ENCODE measurements at places on chromosomes 5 and 9. TPM values are rescaled to one million over a fixed set of nuclear protein-coding genes. Genes with fewer than 3 reads are reported as not detected.

- no peak for DNase-seq
Measured at GRCh38 chr5:55911784-55912653, 60.9 kb downstream of the IL31RA start.

- DNase-seq, result no peak
Measured at GRCh38 chr9:92650296-92650695, 19.6 kb downstream of the IPPK start.

The NIPAL4 gene
- 0.30 TPM for total RNA-seq

- no peak for DNase-seq
Measured at GRCh38 chr9:15725953-15726352, 173.1 kb downstream of the CCDC171 start.

The POLR3G gene
- 2.5 TPM for total RNA-seq

The SLC6A19 gene
- total RNA-seq, result not detected

DNA sequence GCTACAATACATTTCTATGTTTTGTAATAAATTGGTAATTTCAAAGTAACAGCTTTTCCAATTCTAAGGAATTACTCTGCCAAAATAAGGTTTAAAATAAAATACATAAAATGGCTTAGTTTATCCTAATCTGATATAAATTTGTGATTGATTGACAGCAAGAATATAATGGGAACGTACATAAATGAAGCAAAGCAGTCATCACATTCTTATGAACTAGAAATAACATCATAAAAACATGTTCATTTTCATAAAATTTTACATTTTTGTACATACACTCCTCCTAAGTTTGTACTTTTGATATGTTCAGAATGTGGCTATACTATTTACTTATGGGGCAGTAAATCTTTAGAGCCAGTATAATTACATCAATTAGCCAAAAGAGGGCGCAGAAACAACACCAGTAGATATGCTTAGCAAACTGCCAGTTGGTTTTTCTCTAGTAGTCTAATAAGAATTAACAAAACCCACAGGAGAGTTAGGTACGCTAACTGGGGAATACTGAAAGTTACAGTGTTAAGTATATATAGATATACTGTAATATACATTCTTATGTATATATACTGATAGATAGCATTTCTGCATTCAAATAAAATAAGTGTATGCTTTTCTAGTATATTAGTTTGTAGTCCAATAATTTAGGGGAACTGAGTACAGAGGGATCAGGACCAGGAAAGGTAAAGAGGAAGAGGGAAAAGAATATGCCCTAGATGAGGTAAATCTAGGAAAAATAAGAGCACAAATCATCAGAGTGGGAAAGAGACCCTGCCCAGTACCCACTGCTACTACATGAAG is 76.8 kb downstream of the ZDHHC21 start:
- DNase-seq, result no peak

DNA sequence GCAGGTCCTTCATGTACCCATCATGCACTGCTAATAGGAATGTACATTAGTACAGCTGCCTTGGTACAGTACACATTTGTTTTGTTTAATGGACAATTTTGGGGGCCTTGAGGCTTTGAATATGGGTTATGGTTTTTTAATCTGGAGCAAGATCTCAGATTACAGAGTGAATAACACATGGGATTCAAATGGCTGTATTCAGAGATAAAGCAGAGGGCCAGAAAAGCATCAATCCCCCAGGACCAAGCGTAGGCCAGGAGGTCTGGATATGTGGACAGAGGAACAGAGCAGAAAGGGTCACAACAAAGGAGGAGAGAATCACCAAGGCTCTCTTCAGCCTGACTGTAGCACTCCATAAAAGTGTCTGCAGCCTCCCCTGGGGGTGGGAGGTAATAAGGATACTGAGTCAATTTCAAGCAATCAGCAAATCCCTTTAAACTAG is 47.7 kb upstream of the STK32A start:
- no peak for DNase-seq

DNA sequence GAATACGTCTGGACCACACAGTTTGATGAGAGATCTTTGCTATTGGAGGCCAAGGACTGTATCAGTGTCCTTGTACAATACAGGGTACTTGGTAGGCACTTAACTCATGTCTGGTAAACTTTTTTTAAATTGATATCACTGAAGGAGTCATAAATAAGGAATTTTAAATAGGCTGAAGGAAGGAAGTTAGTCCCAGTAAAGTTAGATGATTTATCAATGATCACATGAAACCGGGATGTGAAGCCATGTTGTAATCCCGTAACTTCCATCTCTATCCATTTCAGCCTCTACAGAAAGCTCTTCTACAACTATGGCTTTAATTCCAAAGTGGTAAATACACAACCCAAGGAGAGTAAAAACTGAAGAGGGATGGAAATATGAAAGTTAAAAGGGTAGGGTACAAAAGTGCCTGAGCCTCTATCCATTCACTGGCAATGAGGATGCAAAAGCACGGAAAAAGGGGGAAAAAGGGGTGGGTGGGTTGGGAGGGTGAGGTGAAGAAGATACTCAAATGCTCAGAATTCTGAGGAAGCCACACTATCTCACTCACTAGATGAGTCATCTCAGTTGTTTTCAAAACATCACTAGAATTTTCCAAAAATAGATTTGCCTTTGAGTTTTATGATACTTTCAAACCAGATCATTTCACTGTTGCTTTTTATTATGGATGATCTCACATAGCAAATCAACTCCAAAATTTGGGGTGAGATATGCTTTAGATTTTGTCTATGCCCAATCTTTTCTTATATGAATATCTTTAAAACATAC is 1053.5 kb downstream of the NR2F1-AS1 start:
- no peak for DNase-seq

DNA sequence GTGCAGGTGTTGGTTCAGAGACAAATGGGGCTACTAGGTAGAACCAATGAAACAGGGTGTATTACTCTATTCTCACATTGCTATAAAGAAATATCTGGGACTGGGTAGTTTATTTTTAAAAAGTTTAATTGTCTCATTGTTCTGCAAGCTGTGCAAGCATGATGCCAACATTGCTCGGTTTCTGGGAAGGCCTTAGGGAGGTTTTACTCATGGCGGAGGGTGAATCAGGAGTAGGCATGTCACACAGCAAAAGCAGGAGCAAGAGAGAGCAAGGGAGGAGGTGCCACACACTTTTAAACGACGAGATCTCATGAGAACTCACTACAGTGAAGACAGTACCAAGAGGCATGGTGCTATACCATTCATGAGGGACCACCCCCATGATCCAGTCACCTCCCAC is 134.6 kb downstream of the PIK3R1 start:
- no peak for DNase-seq

The PITX1 gene
- 0.23 TPM for total RNA-seq

DNA sequence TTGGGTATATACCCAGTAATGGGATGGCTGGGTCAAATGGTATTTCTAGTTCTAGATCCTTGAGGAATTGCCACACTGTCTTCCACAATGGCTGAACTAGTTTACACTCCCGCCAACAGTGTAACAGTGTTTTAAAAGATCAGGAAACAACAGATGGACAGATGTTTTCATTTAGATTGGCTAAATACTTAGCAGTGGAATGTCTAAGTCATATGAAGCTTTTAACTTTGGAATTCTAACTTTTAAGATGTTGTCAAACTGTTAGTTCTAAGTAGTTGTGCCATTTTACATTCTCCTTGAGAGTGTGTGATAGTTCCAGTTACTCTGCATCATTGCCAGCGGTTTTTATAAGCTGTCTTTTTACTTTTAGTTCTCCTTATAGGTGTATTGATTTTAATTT is 688.8 kb downstream of the SEMA5A start:
- no peak for DNase-seq

The ADRA1B gene
- 5.3 TPM for total RNA-seq

The TAF11L10 gene
- not detected for total RNA-seq

The DMGDH gene
- 1.3 TPM for total RNA-seq

- DNase-seq, result no peak
Measured at GRCh38 chr9:82196622-82197441, 208.3 kb downstream of the SPATA31D1 start.

DNA sequence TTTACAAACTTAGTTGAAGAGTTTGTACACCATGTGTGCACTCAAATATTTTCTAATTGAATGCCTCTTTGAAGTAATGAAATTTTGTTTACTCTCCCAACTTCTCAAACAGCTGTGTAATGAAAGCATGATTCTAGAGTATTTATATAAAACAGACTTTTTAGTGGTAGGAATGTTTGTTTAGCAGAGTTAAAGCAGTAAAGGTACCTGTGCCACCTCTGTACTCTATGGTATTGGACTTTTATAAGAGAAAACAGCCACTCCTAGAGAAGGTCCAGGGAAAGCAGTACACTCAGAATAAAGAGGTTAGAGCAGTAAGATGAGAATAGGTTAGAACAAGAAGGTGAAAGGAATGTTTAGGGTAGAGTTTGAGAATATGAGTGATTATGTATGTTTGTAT is 163.1 kb downstream of the CHSY3 start:
- DNase-seq, result no peak

GRCh38 chr5:74063821-74064220 is 437.8 kb downstream of the ARHGEF28 start:
- DNase-seq, result no peak

Measured in upper lobe of left lung (tissue), 6 donors.